ENCODE measurements at places on chromosomes 13 and 19. TPM values are rescaled to one million over a fixed set of nuclear protein-coding genes. Genes with fewer than 3 reads are reported as not detected.

Gene CCDC169
- 2.6 TPM for total RNA-seq

- H3K4me3 ChIP-seq = no peak overlapping the region
- H3K27me3 ChIP-seq = no peaks in the 10 kb centered on the region
These were observed 106.8 kb upstream of the SPATA13 start for GRCh38 chr13:24053519-24054251.

- DNase-seq = no peak
- H3K36me3 ChIP-seq = no peaks in the 10 kb centered on the region
- H3K27ac ChIP-seq = no peak overlapping the region
- H3K4me3 ChIP-seq = no peak overlapping the region
- no peaks in the 10 kb centered on the region for H3K4me1 ChIP-seq
These were observed 476.9 kb upstream of the KLHL1 start for GRCh38 chr13:70585109-70585508.

- no peak overlapping the region for H3K27ac ChIP-seq
- H3K36me3 ChIP-seq = no peaks in the 10 kb centered on the region
- H3K4me1 ChIP-seq = peaks cover 4% of the 10 kb centered on the region
- peak; percentile 16 for DNase-seq
- no peaks in the 10 kb centered on the region for H3K27me3 ChIP-seq
These were observed 416.6 kb downstream of the KLF12 start for GRCh38 chr13:73717632-73718031.

- no peak overlapping the region for H3K4me3 ChIP-seq
- no peaks in the 10 kb centered on the region for H3K36me3 ChIP-seq
- no peak for DNase-seq
- no peaks in the 10 kb centered on the region for H3K27me3 ChIP-seq
These were observed 10.9 kb upstream of the KDM4B start for GRCh38 chr19:4957981-4958380.

- no peaks in the 10 kb centered on the region for H3K4me1 ChIP-seq
- H3K27ac ChIP-seq = no peak overlapping the region
- no peak overlapping the region for H3K4me3 ChIP-seq
- H3K27me3 ChIP-seq = no peaks in the 10 kb centered on the region
- no peaks in the 10 kb centered on the region for H3K36me3 ChIP-seq
- DNase-seq = no peak
These were observed 623.4 kb downstream of the PCDH17 start for GRCh38 chr13:58254943-58255342.

GRCh38 chr19:4352701-4353121 is 9.3 kb downstream of the MPND start:
- H3K4me3 ChIP-seq = no peak overlapping the region
- DNase-seq = peak; percentile 83

DNA sequence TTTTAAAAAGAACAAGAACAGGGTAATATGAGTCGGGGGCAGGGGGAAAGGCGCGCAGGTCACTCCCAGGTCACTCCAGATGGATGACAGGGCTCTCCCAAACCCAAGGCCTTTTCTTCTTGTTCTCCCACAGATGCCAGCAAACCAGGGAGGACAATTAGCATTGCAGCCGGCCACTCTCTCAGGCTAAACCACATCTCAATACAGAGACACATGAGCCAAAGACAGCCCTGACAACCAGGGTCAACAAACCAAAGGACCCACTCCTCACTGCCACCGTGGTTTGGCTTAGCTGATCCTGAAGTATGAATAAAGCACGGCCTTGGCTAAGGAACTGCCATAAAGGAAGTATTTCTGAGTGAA is 47.3 kb downstream of the LATS2 start:
- no peak overlapping the region for H3K4me3 ChIP-seq
- no peaks in the 10 kb centered on the region for H3K27me3 ChIP-seq
- H3K36me3 ChIP-seq = no peaks in the 10 kb centered on the region
- H3K27ac ChIP-seq = peak overlapping the region; percentile 71
- H3K4me1 ChIP-seq = peaks cover 43% of the 10 kb centered on the region

Gene TMEM91
- total RNA-seq = 23.6 TPM

Measured in hepatocyte (in vitro differentiated cells).